Muscle of leg (tissue), 16 donors: ENCODE measurements at places on chromosomes 7 and 10.
A peak's percentile ranks its signal among the peaks of the same experiment; 100 is the strongest.

DNA sequence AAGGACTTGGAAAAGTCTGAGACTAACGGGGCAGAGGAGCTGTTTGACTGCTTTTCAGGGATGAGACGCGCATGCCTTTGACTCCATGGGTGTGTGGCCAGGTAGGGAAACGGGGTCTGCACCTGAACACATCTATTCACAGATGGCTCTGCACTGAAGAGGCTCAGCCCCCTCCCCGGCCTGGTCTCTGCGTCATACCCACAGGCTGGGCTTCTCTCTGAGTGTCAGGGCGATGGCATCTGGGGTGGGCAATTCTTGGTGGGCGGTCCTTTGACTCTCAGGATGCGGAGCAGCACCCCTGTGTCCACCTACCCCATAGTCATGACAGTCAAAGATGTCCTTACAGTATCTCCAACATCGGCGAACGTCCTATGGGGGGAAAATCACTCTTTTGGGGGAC, 23.0 kb downstream of the PFKP start:
- no peak for DNase-seq

GRCh38 chr7:102095321-102096011, 191.2 kb upstream of the SH2B2 start:
- no peak for DNase-seq

- peak; percentile 32 for DNase-seq
Measured at GRCh38 chr10:63976538-63976937, 455.3 kb downstream of the REEP3 start.

- peak; percentile 15 for DNase-seq
Measured at GRCh38 chr7:115475761-115476385, 554.0 kb downstream of the MDFIC start.

GRCh38 chr7:152759949-152760853, 649 bp downstream of the ACTR3B start:
- DNase-seq: peak; percentile 49

DNA sequence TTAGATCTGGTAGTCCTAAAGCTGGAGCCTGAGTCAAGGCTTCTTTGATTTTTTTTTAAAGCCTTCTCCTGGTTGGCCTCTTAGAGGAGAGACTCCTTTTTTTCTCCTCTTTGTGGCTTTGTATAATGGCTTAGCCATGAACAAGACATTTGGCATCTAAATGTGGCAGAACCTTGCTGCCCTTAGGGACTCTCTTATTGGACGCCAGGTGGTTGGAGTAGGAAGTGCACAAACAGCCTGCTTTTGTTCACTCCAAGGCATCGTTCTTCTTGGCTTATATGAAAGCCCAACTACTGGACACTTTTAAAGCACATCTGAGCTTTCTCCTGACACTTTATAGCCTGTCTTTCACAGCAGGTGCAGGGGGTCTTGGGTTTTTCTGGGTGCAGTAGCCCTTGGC, 25.0 kb downstream of the ZPBP start:
- DNase-seq: peak; percentile 12
